ENCODE measurements at places on chromosomes 2 and 18.

- DNase-seq, result no peak
Measured at GRCh38 chr18:33838054-33838453, 260.0 kb downstream of the ASXL3 start.

GRCh38 chr2:6442252-6442985 is 423.3 kb downstream of the CMPK2 start:
- no peak for DNase-seq

- DNase-seq, result no peak
Measured at GRCh38 chr2:48228345-48228684, 301.6 kb upstream of the STON1 start.

- DNase-seq, result no peak
Measured at GRCh38 chr18:54845787-54846186, 17.5 kb downstream of the RAB27B start.

- no peak for DNase-seq
Measured at GRCh38 chr2:166351319-166351718, 24.4 kb downstream of the SCN9A start.

- no peak for DNase-seq
Measured at GRCh38 chr2:227154986-227155774, 8.8 kb downstream of the COL4A4 start.

GRCh38 chr2:85413592-85414420 is 3.6 kb upstream of the CAPG start:
- peak; percentile 81 for DNase-seq

- no peak for DNase-seq
Measured at GRCh38 chr2:154455866-154456265, 242.6 kb upstream of the KCNJ3 start.

GRCh38 chr18:3384664-3385563 is 65.1 kb upstream of the TGIF1 start:
- DNase-seq, result no peak

DNA sequence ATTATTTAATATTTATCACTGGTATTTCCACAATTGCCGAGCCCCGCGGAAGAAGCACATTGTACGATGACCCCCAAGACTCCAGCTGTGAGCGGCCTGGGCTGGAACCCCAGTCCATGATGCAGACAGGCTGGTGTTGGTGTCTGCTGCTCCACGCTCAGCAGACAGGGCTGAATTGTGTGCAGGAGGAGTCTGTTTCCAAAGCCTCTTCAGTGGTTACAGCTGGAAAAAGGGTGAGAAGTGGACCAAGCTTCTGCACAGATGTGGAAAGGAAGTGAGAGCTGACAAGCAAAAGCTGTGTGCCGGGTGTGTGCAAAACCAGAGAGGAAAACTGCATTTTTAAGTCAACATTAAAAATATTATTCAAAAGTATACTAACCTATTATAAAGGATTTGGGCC is 500.4 kb downstream of the GALR1 start:
- DNase-seq, result no peak

DNA sequence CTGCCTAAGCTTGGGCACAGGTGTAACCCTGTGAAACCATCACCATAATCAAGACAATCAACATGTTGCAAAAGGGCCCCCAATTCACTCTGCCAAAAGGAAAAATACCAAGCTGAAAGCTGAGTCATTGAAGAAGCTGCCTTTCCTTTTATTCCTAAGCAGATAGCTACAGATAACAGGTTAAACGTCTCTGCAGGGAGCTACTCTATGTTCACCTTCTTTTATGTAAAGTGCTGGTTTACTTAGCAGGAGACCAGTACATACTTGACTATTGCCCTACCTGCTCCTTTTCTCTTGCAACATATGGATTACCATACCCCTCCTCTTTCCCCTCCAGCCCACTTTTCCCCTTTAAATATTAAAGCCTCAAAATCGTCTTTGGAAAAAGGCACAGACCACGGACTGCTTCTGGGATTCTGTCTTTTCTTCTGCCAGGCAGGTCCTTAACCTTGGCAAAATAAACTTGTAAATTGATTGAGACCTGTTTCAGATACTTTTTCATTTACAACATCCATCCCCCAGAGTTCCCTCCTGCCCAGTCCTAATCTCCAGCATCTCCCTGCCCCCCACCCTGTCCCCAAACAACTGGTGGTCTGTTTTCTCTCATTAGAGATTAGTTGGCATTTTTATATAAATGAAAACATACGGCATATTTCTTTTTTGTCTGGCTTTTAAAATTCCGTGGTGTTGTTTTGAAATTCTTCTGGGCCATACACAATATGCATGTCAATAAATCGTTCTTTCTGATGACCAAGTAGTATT is 37.8 kb upstream of the LDLRAD4 start:
- DNase-seq, result no peak

DNA sequence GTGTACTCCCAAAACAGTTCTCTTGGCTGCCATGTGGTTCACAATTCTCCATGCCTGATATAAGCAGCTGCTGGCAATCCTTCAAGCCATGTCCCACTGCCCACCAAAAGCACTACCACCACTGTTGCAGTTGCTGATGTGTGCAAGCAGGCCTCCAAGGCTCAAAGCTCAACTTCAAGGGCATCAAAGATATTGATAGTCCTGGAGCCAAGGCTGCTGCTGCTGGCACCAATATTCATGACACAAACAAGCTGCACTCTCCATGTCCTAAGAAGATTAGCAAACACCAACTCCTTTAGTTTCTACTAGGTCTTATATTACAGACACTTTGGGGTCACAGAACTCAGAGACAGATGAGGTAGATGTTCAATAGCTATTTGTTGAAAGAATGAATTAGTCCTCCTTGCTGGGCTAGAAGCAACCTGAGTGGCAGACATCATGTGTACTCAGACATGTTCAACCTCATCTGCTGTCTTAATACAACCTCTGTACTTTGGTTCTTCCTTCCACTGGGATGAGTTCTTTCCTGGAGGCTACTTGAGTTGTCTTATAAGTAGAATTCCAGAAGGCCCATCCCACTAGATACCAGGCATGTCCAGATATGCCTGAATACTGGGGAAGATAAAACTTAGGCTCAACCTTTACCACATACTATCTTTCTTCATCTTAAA is 104.5 kb upstream of the UGP2 start:
- no peak for DNase-seq

DNA sequence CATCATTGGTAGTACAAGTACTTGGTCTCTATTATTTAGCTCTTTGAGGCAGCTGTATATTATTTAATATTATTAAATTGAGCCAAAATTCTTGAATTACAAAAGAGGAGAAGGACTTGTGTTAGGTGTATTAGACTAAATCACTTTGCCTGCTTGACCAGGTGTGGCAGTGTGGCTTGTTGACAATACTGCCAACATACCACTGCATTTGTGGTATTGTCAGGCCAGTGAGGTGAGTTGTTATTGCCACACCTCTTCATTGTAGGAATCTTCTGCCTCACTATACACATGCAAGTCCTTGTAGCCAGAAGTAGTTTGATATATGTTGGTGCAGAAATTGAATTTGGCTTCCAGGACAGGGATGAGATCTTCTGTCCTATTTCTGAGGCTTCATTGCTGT is 40.5 kb downstream of the CYP20A1 start:
- DNase-seq, result no peak

- DNase-seq, result no peak
Measured at GRCh38 chr18:52208646-52209045, 131.4 kb upstream of the DCC start.
